Posterior cingulate gyrus (tissue), 11 donors: ENCODE measurements at places on chromosomes 5 and 9.

GRCh38 chr9:98329281-98329680, 73.8 kb upstream of the TBC1D2 start:
- DNase-seq = no peak

DNA sequence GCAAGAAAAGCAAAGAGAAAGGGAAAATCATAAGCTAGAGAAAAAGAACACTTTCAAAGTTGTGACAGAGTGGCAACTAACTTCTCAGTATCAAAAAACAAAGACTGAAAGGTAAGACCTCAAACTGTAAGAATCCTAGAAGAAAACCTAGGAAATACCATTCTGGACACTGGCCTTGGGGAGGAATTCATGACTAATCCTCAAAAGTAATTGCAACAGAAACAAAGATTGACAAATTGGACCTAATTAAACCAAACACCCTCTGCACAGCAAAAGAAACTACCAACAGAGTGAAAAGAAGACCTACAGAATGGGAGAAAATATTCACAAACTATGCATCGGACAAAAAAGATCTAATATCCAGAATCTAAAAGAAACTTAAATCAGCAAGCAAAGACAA, 79.1 kb downstream of the FEM1C start:
- DNase-seq = no peak

- DNase-seq = peak; percentile 84
Measured at GRCh38 chr9:96021551-96022444, 146.3 kb downstream of the ERCC6L2 start.

GRCh38 chr5:24767086-24767485, 122.3 kb upstream of the CDH10 start:
- DNase-seq = no peak

DNA sequence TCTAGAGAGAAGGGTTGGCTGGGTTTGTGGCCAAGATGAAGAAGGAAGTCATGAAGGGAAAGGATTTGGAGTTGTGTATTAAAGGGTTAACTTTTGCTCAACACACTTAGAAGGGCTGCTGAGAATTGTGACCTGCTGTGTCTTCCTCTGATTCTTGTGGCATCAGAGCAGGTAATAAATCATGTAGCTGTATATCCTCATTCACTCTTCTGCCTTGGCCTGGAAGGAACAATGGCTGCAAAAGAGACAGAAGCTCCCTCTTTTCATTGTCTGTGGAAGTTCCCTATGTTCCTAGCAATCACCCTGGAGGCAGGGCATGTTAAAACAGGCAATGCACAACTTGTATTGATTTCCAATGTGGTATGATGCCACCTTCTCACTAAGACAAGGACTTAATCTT, 159.1 kb downstream of the LRRC70 start:
- DNase-seq = no peak
